B cell (primary cell): ENCODE measurements at places on chromosomes 7 and 10. TPM values are rescaled to one million over a fixed set of nuclear protein-coding genes. Genes with fewer than 3 reads are reported as not detected.

The LRRN3 gene
- total RNA-seq, result 0.20 TPM in 1 of 2 replicates, not detected in the other

The NME8 gene
- total RNA-seq, result not detected in 2 replicates

The TRIM24 gene
- 16.5 and 18.7 TPM in 2 replicates for total RNA-seq

The ADIRF gene
- total RNA-seq, result not detected in 2 replicates

The CYP3A7 gene
- not detected in 2 replicates for total RNA-seq

The AOAH gene
- 4.7 and 5.0 TPM in 2 replicates for total RNA-seq

The CALHM1 gene
- 0.34 and 0.41 TPM in 2 replicates for total RNA-seq

The RRP12 gene
- total RNA-seq, result 33.6 and 35.7 TPM in 2 replicates

- DNase-seq, result no peak
Observed at GRCh38 chr10:6002809-6003510, 25.6 kb upstream of the IL15RA start.

- DNase-seq, result no peak
Observed at GRCh38 chr10:119658274-119658673, 7.1 kb downstream of the BAG3 start.

GRCh38 chr10:71771821-71772617, 1.3 kb downstream of the VSIR start:
- peak; percentile 27 for DNase-seq

DNA sequence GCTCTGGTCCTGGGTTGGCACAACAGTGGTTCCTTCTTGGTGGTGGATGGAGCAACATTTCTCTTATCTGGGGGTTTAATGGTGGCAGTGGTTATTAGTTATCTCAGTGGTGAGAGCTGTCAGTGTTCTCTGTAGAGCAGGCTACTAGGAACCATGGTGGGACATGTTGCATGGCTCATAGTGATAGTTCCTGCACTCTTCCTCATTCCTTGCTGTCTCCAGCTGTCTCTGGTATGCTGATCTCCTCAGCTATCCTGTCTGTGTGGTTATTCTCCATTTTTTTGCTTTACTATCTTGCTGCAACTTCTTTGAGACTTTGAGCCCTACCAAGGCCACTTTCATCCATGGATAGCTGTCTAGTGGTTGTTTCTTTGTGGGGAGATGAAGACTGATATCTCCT, 44.0 kb downstream of the CCDC7 start:
- no peak for DNase-seq

- DNase-seq, result no peak
Observed at GRCh38 chr7:94338921-94339371, 55.7 kb upstream of the COL1A2 start.

DNA sequence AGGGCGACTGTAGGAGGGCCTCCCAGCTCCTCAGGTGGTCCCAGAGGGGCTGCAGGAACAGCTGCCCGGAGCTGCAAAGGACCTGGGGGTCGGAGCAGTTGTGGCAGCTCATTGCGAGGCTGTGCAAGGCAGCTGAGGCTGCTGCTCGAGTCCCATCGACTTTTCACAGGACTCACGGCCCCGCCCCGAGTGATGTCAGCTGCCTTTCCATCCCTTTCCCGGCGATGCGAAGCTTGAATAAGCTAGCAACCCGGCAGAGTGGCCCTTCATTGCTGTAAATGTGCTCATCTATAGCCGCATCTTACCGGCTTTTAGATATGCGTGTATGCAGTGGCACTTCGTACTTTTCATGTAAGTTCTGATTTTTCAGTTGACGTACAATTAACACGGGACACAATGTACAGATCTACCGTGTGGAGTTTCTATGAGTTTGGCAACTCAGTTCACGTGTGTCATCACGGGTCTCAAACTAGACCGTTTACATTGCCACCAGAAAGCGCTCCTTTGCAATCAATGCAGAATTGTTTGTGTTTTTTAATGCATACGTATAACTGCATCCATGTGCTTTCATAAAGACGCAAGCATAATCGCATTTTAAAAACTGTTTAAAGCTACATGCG, at the start of gene CH25H:
TSS of gene CH25H (minus strand) at position 137 of the 620 bp plus-strand sequence. CDS start at position 112, 25 bp downstream.
- peak; percentile 66 for DNase-seq

- no peak for DNase-seq
Observed at GRCh38 chr10:3837647-3838459, 52.8 kb upstream of the KLF6 start.

DNA sequence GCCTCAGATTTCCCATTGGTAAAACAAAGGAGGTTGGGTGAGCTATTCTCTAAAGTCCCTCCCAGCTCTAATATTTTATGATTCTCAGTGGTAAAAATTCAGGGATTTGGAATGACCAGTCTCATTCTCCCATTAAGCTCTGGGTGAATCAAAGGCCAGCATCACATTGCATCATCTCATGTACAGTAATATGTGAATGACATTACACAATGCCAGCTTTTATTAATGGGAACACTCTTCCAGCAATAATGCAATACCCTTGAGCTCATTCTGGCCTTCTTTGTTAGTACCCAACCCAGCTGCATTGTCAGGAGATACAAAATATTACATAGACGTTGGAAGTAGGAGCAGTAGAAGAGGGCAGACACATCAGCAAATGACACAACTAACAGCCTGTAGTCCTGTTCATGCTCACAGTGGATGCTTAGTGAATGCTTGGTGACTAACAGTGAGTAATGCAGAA, 100.0 kb upstream of the EGR2 start:
- DNase-seq, result no peak

DNA sequence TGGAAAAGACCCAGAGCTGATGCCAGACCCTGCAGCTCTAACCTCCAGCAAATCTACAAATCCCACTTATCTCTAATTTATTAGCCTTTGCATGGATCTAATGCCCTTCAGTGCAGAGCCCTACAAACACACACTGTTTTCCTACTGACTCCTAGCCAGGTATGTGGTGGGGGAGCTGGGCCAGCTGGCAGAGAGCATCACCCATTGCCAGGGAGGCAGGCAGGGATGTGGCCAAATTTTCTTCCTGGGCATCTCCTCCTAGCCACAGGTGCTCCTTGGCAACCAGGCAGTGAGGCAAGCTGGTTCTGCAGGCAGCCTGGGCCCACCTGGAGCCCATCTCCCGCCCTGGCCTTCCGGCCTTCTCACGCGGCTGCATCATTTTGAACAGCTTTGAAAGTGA, 55.9 kb upstream of the EMX2 start:
- no peak for DNase-seq

- peak; percentile 47 for DNase-seq
Observed at GRCh38 chr10:61974601-61975390, 73.3 kb downstream of the ARID5B start.

DNA sequence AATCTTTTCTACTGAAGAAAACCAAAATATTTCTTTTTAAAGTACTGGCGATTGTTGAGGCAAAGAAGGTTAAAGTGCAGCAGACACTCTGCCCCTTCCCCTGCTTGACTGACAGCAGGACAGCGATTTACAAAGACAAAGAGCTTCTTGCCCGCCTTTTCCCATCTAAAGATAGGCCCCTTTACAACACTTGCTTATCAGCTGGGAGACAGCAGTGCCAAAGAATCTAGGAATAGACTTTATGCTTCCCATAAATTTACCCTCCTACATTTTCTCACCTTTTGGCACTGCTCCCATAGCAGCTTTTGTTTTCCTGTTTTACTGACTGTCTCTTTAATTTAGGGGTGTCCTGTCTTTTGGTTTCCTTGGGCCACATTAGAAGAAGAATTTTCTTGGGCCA, 824.1 kb downstream of the CCSER2 start:
- no peak for DNase-seq

DNA sequence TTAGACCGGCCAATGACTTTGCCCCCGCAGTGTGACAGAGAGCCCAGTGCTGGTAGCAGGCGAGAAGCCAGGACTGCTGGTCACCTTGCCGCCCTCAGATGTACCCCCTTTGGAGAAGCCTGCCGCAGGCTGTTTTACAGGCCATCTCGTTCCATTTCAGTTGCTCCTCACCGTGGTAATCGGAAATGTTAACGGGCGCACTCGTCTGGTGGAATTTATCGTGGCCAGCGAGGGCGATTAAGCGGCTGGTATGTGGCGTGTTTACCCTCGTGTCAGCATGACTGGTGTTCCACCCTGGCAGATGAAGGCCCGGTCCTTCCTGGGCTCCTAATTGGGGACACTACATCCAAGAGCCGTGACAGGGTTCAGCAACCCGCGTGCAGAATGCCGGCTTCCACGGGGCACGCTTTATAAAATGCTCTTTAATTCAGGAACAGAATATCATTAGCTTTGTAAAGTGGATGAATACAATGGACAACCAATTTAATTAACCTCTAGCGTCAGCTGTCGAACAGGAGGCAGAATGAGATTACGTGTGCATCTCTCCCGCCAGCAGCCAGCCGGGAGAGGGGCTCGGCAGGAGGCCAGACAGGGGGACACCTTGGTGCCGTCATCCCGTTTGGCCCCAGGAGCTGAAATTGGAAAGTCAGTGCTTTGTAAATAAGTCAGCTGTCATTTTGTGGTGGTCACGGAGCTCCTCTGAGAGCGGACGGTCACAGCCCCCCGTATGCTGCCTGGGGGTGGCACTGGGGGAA, 108.3 kb downstream of the NKX6-2 start:
- DNase-seq, result no peak

- no peak for DNase-seq
Observed at GRCh38 chr7:44772867-44773266, 23.6 kb upstream of the PPIA start.

GRCh38 chr10:69851306-69851705, 49.6 kb downstream of the COL13A1 start:
- no peak for DNase-seq
